ENCODE measurements at places on chromosomes 1 and 21. TPM values are rescaled to one million over a fixed set of nuclear protein-coding genes. Genes with fewer than 3 reads are reported as not detected.

The ZBTB8A gene
- total RNA-seq = 7.1 TPM

DNA sequence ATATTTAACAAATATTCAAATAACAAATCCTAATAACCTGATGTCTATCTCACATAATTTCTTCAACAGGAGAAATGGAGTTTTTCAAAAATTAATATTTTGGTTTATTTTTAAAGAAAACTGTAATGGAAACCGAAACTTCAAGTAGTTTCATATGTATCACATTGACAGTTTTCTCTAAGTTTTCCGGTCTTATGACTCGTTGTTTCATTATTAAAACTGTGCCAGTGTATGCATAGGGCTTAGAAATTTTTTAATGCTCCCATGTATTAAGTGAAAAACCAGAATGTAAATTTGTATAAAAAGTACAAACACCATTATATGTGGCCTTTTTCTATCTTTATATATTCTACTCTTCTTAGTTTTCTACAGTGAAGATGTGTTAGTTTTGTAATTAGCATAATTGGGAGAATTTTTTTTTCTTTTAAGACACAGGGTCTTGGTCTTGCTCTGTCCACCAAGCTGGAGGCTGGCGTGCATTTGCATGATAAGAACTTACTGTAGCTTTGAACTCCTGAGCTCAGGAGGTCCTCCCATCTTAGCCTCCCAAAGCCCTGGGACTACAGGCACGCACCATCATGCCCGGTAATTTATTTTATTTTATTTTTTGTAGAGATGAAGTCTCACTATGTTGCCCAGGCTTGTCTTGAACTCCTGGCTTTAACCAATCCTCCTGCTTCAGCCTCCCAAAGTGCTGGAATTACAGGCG, 43.9 kb upstream of the SAMSN1 start:
- DNase-seq = no peak

- DNase-seq = peak; percentile 12
Observed at GRCh38 chr1:239814306-239814881, 277.3 kb upstream of the FMN2 start.

DNA sequence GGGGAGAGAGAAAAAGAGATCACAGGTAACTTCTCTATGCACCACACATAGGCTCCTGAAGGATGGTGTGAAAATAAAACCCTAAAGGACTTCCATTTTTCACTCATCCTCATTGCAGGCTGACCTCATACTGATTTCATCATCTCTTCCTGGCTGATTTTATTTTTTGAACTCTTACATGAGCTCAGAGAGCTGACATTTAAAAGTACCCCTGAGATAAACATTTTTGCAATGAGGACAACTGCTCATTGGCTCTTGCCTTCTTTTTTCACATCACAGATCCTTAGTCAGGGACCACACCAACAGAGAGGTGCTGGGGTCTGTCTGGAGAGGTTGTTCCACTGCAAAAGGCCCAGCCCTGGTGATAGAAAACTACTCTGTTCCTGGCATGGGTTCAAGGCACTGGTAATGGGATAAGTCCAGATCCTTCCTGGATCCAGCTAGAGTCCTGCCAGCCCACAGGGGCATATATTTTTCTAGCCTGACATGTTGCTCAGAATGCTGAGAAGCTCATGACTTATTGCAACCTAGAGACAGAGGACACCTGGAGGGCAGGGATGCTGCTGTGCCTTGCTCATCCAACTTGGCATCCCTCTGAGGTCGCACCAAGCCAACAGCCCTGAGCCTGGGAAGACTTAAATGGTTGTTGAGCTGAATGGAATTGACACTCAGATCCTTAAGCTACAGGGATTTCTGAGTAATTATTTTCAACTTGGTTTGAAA, 360.0 kb downstream of the HHAT start:
- DNase-seq = no peak

DNA sequence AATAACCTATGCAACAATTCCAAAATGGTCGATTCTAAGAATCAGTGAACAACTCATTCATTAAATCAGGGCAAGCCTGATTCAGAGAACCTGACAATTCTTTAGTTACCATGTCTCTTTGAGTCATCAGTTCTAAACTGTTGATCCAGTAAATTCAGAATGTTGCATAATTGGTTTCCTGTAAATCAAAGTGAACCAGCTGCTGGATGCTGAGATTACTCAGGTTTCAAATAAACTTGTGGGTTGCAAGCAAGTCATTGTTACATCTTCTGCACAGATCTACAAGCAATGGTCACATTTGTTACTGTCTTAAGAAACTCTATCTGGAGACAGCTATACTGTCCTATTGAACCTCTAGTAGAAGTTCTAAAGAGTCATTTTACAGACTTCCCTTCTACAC, 16.5 kb downstream of the PLA2G2D start:
- DNase-seq = peak; percentile 77

DNA sequence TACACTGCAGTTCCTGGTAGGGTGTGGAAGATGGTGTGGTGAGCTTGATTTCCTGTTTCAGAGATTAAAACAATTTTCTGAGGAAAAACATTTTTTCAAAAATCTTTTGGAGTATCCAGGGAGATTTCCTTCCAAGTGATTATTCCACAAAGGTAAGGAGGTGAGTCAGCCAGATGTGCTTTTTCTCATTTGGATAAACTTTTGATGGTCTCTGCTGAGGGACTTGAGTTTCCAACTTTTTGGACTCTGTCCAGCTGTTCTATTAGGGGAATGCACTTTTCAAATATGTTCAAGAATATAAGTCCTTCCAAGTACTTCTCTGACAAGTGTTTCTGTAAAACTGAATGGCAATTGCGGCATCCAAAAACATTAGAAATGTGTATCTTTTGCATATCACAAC, 628.8 kb upstream of the ADAMTS5 start:
- peak; percentile 31 for DNase-seq

- DNase-seq = no peak
Observed at GRCh38 chr1:151975311-151976014, 18.2 kb downstream of the S100A10 start.

- no peak for DNase-seq
Observed at GRCh38 chr1:155715777-155716176, 26.9 kb downstream of the DAP3 start.

DNA sequence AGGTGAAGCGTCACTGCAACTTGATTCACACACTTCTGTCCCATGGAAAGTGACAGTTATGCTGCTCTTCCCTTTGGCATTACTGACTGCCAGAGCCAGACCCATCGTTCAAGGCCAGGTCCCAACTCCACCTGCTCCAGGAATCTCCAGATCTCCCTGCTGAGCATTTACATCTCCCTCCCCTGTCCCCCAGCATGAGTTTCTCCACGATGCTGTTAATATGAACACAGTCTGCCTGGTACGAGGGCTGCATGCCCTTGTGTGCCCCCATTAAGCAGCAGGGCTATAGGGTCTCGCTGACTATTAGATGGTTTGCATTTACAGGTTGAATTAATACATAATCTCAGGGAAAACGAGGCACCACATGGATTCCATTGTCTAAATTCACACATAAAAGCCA, 4.3 kb downstream of the F3 start:
- DNase-seq = no peak

The C8A gene
- not detected for total RNA-seq

DNA sequence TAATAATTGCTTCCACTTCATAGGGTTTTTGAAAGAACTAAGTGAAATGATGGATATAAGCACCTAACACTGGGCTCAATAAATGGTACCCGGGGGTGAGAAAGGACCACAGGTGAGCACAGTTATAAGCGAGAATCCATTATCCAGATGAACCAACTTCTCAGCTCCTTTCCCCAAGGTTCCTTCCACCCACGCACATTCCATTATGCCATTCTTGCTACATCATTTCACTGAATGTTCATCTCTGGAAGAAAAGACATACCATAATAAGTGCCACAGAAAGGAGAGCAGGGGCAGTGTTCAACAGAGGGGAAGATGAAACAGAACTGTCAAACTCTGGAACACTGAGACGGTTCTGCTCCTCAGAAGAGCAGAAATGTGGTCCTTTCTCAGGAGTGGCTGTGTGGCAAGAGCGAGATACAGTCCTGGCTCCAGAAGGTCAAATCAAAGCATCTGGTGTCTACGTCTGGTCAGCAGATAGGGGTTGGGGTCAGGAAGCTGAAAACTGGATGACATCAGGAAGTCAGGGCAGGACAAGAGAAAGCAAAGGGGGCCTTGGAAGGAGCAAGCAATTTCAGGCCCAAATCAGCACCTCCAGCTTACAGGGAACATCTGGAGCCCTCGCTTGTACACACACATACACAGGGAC, 255.4 kb upstream of the TMEM51 start:
- no peak for DNase-seq

The IL19 gene
- not detected for total RNA-seq

The LENEP gene
- total RNA-seq = not detected

DNA sequence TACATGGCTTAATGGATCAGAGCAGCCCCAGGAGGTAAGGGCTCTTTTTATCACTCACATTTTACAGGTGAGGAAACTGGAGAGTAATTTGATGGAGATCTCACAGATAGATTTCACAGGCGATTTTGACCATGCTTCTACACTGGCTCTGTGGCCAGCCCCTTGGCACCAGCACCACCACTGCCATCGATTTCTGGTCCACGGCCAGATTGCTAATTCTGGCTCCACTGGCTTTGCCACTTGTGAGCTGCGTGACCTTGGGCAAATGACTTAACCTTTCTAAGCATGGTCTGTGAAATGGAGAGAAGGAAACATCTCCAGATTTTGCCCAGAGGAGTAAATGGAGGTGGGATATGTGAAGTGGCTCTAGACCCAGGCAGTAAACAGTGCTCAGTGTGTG, 32.6 kb downstream of the KCNC4 start:
- DNase-seq = no peak

GRCh38 chr1:199551967-199552565, 475.4 kb upstream of the NR5A2 start:
- peak; percentile 88 for DNase-seq

The CAPN9 gene
- not detected for total RNA-seq

DNA sequence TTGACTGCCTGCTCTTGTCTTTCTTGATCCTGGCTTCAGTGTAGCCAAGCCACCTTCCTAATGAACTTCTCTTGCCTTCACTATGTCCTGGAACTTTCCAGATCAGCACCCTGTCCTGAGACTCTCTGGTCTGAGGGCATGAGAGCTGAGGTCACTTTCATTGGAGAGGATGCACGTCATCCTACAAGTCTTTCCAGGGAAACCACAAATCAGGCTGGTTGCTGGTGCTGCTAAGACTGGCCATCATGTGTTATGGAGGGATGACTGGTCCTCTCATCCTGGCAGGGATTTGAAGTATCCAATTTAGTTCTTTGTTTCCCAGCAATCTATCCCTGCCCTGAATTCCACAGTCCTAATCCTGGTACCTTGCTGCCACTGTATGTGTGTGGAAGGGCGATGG, 228.6 kb downstream of the GPATCH2 start:
- DNase-seq = no peak

- peak; percentile 50 for DNase-seq
Observed at GRCh38 chr1:16349847-16350406, 2.4 kb downstream of the FBXO42 start.

All from fibroblast of the aortic adventitia (primary cell).